ENCODE measurements at places on chromosomes 4 and X.

GRCh38 chr4:80585542-80585941 is 250.0 kb downstream of the CFAP299 start:
- no peak for DNase-seq

DNA sequence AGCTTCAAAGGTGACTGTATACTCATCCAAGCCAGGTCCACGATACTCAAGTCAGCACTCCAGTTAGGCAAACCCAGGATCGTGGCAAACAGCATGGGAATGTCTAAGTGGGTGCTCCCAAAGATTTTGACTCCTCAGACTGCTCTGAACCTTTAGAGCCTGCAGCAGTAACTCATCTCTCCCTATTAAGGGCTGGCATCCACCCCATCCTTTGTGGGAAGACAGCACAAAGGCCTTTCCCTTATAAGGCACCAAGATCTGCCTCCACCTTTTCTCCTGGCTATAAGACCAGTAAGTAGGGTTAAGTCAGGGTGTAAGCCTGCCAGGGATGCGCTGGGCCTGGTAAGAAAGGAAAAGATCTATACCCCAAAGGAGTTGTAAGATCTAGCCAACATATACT is 23.6 kb upstream of the SLC25A43 start:
- DNase-seq = no peak

DNA sequence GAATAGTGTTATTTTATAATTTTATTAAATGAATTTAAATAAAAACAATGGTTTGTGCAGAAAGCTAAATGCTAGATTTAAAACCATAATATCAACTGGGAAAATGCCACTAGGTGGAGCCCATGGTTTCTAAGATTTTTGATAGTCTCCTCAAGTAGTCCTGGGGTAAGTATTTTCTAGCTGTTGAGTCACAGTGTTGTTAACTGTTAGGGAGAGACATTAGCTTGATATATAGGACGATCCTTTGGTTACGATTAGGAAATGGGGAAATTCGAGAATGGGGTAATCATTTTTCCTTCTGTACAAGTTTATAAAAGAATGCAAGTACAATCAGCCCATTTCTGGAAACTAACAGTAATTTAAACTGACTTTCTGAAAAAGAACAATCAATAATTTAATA is 378.4 kb downstream of the ANKRD50 start:
- peak; percentile 77 for DNase-seq

GRCh38 chr4:147056940-147057610 is 111.4 kb upstream of the TTC29 start:
- no peak for DNase-seq

- DNase-seq = peak; percentile 76
Observed at GRCh38 chr4:39976945-39977488, 694 bp downstream of the PDS5A start.

GRCh38 chr4:114728426-114728825 is 129.8 kb downstream of the UGT8 start:
- no peak for DNase-seq

DNA sequence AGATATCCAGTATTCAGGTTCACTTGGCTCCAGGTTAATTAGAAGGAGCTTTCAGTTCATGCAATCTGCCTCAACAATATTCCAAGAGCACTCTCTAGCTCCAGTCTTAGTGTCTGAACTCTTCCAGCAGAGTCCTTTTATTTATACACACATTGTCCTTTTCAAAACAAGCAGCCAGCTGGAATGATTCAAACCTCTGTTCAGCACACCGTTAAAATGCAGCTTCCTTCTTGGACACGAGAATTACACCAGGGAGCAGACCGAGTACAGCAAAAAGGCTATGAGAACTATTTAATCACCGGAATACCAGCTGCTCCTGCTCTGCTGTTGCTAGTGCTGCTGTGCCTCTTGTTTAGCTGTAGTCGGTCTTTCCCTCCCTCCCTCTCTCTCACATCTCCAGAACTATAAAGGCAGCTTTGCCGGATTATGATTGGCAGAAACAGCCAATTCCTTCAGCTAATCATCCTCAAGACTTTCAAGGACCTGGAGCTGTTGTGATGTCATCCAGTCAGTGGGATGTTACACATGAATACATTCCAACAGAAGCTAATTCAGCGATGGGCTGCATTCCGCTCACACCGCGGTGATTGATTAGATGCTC is at the start of gene NDST4:
Gene NDST4, minus strand, starts transcription at position 115 of the 601 bp plus-strand sequence. CDS start 36,584 bp downstream, outside the sequence.
- no peak for DNase-seq

- no peak for DNase-seq
Observed at GRCh38 chrX:74923942-74924448, 1.3 kb downstream of the NEXMIF start.
